Activated B cell treated with CpG ODN at 0.5 μM for 24 hours (primary cell): ENCODE measurements at places on chromosomes 5 and 9.

- no peak for DNase-seq
Observed at GRCh38 chr5:73032635-73033034, 76.8 kb downstream of the FCHO2 start.

- DNase-seq: no peak
Observed at GRCh38 chr9:69412741-69413150, 87.7 kb downstream of the ENTREP1 start.

DNA sequence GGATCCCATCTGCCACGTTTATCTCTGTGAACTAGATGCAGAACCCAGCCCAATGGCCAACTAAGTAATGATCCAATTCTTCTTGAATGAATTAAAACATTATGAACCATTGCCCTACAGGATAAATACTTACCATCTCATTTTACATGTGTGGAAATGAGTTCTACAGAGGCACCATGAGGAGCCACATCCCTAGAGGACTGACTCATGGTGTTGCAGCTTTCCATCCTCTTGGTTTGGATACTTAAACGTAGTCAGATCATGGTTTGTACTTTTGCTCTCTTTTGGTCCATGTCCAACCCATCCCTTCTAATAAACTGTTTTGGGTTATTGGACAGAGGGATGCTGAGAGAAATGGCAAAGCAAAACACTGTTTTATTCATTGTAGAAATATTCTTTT lies 484.8 kb downstream of the EBF1 start:
- no peak for DNase-seq

DNA sequence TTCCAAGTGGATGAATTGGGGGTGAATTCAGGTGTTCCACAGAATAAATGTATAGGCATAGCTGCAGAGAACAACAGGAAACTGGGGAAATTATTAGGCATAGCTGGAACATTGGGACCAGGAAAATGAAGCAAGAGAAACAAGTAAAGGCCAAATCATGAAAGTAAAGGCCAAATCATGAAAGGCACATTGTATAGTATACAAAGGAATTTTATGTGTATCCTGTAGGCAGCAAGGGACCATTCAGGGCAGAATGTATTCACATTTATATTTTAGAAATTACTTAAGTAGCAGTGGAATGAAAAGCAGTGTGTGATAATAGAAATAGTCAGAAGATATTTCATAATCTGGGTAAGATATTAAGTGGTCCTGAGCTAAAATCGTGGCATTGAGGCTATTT lies 127.3 kb upstream of the GRHPR start:
- no peak for DNase-seq

DNA sequence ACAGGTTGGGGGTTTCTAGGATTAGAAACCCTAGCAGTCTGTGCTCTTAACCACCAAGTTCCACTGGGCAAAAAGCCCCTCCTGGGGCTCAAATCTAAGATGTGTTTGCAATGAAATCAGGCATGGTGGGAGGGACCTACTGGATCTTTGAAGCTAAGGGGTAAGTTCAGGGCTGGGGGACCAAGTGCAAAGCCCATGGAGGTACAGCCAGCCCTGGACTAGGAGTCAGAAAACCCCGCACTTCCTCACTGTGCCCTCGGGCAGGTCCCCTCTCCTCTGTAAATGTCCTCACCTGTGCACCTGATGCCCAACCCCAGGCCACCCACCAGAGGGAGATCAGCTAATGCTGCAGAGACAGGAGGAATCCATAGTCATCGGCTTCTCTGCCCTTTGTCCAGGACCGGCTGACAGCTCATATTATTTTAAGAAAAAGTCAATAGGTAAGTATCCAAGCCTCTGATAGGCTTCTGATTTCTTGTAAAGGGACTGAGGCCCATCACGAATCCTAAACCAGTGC lies 138.3 kb downstream of the PAX5 start:
- no peak for DNase-seq

DNA sequence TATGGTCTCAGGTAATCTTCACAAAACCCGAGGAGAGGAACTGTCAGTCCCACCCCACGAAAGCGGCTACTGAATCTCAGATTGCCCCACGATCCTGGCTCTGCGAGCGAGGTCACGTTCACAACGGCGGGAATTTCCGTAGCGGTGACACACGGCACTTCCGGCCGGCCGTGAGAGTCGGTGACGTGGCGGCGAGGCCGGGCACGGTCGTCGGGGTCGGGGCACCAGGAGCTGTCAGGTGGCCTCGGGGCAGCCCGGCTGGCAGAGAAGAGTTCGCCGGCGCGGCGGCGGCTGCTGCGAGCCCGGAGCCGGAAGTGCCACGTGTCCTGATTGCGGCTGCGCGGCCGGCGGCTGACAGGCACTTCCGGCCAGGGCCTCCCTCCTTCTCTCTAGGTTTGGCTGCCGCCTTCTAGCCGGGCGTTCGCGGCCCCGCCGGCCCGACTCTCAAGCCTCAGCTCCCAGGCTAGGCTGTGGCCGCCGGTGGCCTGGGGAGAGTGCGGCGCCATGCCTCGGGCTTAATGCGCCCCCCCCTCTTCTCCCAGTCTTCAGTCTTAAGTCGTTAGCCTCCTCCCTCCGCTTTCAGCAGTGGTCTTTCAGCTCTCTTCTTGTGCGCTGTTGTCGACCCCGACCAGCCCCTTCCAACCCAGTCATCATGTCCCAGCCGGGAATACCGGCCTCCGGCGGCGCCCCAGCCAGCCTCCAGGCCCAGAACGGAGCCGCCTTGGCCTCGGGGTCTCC lies at the start of gene SEC24A:
SEC24A (plus strand) TSS at position 361 of the 738 bp plus-strand sequence; CDS start at position 653, 292 bp downstream.
- peak; percentile 86 for DNase-seq

DNA sequence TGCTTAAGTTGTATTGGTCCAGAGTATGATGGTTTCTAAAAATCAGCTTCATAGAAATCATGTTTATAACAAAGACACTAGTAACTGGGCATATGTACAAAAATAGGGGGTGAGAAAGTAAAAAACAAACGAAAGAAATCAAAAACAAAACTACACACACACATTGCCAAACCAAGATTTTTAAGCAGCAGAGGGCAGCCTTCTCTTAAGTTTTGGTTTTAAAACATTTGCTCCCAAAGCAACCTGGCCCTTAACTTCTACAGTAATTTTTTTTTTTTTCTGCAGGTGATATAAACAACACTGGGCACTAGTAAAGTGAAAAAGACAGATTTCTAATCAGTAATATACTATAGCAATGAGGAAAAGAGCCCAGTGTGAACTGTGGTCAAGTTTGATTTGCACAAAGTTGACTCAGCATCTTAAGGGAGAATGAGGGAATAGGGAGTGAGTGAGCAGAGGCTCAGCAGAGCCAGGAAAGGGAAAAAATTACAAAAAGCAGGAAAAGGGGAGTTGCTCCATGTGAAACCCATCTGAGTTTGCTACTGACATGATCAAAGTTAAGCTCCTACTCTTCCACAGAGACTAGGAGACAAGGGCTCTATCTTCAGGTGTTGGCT lies 13.4 kb upstream of the GAPT start:
- no peak for DNase-seq

GRCh38 chr9:36456480-36457065 lies 56.5 kb upstream of the RNF38 start:
- no peak for DNase-seq

GRCh38 chr5:6026766-6027406 lies 351.5 kb downstream of the MED10 start:
- DNase-seq: no peak

GRCh38 chr5:133777951-133778350 lies 165.6 kb upstream of the FSTL4 start:
- no peak for DNase-seq

DNA sequence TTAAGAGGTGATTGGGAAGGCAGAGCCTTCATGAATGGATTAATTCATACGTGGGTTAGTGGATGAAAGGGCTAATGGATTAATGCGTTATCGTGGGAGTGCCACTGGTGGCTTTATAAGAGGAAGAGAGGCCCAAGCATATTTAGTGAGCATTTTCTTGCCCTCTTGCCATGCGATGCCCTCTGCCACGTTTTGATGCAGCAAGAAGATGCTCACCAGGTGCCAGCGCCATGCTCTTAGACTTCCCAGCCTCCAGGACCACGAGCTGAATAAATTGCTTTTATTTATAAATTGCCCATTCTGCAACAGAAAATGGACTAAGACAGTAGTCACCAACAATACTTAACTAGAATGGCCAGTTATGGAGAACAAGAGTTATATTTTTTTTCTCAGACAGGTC lies 24.2 kb downstream of the DAPK1 start:
- no peak for DNase-seq

- no peak for DNase-seq
Observed at GRCh38 chr5:17308326-17309065, 91.1 kb downstream of the BASP1 start.

- DNase-seq: no peak
Observed at GRCh38 chr5:68368311-68369022, 152.9 kb downstream of the PIK3R1 start.

- no peak for DNase-seq
Observed at GRCh38 chr5:140546851-140547507, 483 bp upstream of the EIF4EBP3 start.

GRCh38 chr5:55055183-55055582 lies 31.1 kb downstream of the GZMK start:
- DNase-seq: no peak

GRCh38 chr5:27140831-27141230 lies 102.4 kb upstream of the CDH9 start:
- DNase-seq: no peak

- DNase-seq: no peak
Observed at GRCh38 chr5:107505763-107506534, 164.8 kb downstream of the EFNA5 start.

GRCh38 chr9:96486386-96487028 lies 36.5 kb downstream of the HABP4 start:
- no peak for DNase-seq

GRCh38 chr5:57831932-57832331 lies 349.3 kb upstream of the ACTBL2 start:
- no peak for DNase-seq

GRCh38 chr9:94861589-94862272 lies 135.2 kb downstream of the AOPEP start:
- no peak for DNase-seq

DNA sequence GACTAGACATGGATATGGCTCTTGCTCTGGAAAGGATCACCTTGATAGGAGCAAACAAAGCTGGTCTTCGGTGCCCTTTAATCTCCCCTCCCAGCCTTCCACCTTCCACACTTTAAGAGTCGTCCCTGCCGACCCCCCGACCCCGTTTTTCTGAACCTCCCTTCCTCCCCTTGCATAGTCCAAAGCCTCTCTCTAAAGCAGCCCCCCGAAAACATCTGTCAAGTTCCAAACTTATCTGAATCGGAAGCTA lies 423 bp upstream of the NUP214 start:
- DNase-seq: no peak

- DNase-seq: no peak
Observed at GRCh38 chr5:173242675-173243121, 7.7 kb upstream of the NKX2-5 start.

DNA sequence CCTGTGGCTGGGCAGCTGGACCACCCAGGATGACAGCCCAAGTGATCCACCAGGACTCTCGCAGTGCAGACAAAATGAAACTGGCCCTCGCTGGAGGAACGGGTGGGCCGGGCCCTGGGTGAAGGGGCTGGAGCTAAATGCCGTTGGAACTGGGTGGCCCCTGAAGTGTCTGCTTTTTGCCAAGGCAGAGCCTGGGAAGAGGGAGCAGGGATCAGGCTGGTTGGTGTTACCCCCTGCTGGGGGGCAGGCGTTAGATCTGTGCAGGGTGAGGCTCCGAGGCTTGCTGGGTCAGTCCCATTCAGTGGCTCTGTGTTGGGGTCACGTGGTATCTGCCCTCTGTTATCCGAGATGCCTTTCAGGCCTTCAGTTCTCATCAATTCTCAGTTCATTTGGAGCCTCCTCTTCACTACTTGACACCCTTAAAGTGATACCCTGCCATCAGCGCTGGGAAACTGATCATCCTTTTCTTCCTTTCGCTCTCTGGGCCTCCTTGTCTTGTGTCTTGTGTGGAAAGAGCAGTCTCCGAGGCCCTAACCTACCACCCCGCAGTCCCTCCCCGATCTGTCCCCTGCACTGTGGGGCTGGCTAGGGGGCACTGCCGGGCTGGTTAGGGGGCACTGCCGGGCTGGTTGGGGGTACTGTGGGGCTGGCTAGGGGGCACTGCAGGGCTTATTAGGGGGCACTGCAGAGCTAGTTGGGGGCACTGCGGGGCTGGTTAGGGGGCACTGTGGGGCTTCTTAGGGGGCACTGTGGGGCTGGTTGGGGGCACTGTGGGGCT lies 37.3 kb downstream of the COL5A1 start:
- DNase-seq: no peak

- no peak for DNase-seq
Observed at GRCh38 chr9:68950689-68951088, 63.2 kb downstream of the PRKACG start.

GRCh38 chr5:149422366-149423048 lies 43.4 kb upstream of the IL17B start:
- DNase-seq: no peak

DNA sequence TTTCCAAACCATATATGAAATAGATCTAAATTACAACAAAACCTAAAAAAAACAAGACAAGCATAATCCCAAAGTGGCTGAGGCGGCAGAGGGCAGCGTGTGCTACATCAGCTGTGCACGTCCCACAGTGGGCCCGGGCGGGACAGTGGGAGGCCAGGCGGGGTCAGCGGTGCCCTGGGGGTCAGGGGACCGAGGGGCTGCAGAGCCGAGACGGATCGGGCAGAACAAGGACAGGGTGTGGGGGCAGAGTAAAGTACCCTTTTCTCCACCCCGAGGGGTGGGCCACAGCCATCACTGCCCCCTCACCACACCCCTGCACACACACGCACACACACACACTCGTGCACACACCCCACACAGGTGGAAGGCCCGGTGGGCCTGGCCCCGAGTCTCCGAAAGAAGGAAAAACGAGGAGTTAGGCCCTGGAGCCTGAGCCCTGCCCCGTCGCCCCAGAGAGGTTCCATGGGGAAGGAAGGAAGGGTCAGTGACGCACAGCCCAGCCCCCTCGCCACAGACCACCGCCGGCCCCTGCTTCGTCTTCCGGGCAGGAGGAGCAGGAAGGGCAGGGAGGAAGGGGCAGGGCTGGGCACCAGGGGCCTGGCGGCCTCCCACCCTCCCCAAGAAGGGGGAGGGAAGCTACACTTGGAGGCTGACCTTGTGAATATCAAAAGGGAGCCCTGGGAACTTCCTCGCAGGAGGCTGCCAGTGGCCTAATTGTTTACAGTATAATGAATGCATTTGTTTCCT lies 49.6 kb upstream of the UBAC1 start:
- DNase-seq: no peak

GRCh38 chr5:122126177-122126755 lies 3.1 kb upstream of the ZNF474 start:
- DNase-seq: no peak

- DNase-seq: no peak
Observed at GRCh38 chr5:14330729-14331385, 187.7 kb downstream of the TRIO start.

DNA sequence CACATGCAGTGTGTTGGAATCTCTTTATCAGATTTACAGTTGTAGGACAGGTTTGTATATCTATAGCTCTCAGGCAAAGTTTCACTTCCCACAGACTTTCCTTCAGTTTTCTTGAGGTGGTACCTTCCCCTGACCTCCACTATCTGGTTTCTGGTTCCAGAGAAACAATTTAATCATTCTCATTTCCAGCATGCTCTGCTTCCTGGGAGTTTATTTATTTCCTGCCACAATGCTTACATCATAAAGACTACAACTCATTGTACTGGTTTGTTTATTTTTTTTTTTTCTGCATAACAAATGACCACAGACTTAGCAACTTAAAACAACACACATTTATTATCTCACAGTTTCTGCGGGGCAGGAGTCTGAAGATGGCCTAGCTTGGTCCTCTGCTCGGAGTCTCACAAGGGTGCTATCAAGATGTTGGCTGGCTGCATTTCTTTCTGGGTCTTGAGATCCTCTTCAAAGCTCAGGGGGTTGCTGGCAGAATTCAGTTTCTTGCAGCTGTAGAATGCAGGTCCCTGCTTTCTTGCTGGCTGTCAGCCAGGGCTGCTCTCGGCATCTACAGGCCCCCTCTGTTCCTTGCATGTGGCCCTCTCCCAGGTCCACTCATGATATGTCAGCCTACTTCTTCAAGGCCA lies 247.7 kb downstream of the ENC1 start:
- no peak for DNase-seq
